ENCODE measurements at places on chromosomes 6 and 20. TPM values are rescaled to one million over a fixed set of nuclear protein-coding genes. Genes with fewer than 3 reads are reported as not detected.
A peak's percentile ranks its signal among the peaks of the same experiment; 100 is the strongest.

The SLC17A3 gene
- not detected for total RNA-seq

The SCP2D1 gene
- not detected for total RNA-seq

- no peak for DNase-seq
Observed at GRCh38 chr6:35385457-35386202, 43.3 kb downstream of the PPARD start.

DNA sequence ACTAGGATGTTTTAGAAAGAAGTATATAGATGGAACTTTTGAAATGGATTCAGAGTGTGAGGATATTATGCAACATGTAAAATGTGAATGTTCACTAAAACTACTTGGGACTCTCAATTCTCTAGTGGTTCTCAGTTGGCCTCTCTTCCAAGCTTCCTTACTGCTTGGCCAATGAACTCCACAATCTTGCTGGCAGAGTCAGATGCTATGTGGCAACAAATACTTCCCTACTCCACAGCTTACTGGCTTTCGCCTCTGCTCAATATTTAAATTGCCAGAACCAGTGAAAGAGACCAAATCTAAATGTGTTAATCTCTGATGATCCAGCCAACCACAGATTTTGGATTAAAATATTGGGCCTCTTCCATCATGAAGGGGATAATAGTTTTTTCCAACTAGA, 138.4 kb downstream of the HTR1B start:
- DNase-seq, result no peak

GRCh38 chr6:37456816-37457560, 24.0 kb downstream of the CMTR1 start:
- no peak for DNase-seq

DNA sequence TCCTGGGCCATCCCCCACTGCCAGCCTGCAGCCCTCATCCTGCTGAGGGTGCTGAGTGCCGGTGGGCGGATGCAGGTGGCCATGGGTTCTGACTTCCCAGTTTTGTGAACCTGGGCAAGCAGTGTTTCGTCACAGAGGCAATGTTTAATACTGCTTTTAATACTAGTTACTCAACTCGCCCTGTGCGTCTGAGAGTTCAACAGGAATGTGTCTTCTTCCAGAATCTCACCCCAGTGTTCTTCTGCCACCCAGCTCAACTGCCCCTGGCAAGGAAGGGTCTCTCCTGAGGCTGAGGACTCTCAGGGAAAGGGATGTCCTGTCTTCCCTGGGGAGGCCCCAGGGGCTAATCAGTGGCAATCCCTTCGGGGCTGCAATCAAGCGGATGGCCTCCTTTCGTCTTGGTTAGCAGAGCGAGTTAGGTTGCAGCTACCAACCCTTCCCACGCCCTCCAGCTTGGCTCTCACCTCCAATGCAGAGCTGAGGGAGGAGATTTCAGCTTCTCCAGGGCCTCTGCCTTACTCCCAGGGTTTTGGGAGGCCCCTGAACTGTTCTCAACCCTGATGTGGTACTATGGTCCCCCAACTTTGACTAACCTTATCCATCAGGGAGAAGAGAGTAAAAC, 2.0 kb downstream of the KCNK16 start:
- no peak for DNase-seq

The NKAIN2 gene
- 0.73 TPM for total RNA-seq

The RAMACL gene
- 7.8 TPM for total RNA-seq

The RIMS1 gene
- total RNA-seq, result 5.2 TPM

GRCh38 chr20:38165089-38165965, at the start of gene TGM2:
TGM2 (minus strand) TSS chr20:38165270; CDS start chr20:38165198, 72 bp downstream.
- peak; percentile 76 for DNase-seq

The TCP1 gene
- total RNA-seq, result 153 TPM

The IL17F gene
- not detected for total RNA-seq

The MCCD1 gene
- total RNA-seq, result not detected

GRCh38 chr20:49568278-49569151, 578 bp upstream of the PTGIS start:
- peak; percentile 51 for DNase-seq

DNA sequence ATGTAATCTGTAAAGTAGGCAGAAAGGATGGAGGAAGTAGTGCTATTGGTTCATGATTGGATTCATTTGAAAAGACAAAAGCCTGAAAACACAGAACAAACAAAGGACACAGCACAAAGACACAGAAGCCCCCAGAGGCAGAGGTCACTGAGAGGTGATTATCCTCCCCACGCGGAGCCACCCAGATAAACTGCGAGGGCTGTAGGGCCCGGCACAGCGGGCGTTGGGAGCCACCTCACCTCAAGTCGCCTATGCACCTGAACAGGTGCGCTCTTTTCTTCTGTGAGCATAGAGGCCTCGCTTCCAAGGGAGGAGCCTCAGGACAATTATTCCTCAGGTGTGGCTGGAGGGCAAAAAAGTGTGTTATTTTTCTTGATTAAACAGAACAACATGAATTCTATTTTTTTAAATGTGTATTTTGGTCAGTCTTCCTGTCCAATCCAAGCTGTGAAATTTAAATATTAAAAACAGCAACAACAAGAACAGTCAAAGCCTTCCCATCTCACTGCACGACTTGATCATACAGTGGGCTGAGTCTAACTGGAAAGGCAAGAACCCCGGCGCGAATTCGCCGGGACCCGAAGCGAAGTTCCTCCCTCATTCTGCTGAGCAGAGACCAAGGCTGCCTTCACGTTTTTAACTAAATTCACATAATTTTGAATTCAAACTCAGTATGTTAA, 205.3 kb downstream of the THBS2 start:
- no peak for DNase-seq

The SLC17A9 gene
- total RNA-seq, result 10.1 TPM

The ADGB gene
- not detected for total RNA-seq

DNA sequence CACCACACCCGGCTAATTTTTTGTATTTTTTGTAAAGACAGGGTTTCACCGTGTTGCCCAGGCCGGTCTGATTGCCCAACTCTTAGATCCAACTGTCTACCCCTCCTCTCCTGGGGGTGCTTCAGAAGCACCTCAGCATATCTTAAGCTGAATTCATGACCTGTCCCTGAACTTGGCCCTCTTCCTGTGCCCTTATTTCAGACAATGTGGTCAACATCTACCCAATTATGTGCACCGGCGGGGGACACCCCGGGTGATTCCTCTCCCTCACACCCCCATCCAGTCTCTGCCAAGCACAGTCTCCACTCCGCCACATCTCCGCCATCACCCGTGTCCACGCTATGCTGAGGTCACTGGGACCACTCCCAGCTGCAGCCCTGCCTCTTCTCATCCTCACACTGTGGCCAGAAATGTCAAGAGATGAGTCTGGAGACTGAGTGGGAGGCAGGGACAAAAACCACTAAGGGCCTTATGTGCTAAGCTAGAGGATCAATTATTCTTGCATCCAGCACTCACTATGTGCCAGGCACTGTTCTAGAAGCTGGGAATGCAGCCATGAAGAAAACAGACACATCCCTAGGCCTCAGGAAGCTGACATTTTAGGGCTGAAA, 111.9 kb downstream of the ARMC2 start:
- DNase-seq, result no peak

GRCh38 chr6:26367114-26367513, 2.1 kb downstream of the BTN3A2 start:
- DNase-seq, result no peak

DNA sequence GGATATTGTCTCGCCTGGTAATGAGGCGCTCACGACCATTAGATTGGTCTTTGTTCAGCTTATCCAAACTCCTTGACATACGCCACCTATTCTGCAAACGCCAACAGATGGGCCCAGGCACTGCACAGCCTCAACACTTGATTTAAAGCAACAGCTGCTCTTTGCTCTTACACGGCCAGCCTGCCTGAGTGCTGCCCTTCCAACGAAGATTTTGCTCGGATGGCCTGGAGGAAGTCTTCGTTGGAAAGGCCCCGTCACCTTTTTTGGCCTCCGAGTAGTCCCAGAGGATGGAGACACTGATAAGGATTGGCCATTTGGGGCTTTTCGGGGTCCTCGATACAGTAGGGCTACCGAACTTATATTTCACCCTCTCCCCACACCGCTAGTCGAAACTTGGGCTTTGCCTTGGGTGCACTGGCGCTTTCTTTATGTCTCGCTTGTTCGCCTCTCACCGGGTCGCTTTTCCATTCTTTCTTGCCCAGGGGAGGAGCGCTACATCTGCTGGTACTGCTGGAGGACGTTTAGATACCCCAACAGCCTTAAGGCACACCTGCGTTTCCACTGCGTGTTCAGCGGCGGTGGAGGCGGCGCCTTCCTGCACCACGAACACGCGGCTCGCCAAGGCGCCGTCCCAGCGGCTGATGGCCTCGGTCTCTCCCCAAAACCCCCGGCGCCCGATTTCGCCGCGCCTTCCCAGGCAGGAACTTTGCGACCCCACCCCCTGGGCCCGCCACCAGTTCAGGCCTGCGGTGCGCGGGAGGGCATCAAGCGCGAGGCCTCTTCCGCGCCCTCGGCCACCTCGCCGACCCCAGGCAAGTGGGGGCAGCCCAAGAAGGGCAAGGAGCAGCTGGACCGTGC, 6.1 kb downstream of the PRDM13 start:
- DNase-seq, result no peak

- DNase-seq, result no peak
Observed at GRCh38 chr6:137867685-137868509, 838 bp downstream of the TNFAIP3 start.

GRCh38 chr6:6709106-6709505, 120.6 kb downstream of the LY86 start:
- no peak for DNase-seq

- peak; percentile 86 for DNase-seq
Observed at GRCh38 chr20:3781153-3781910, at the start of gene SPEF1. SPEF1 (minus strand) TSS chr20:3781448; CDS start chr20:3781287, 161 bp downstream.

DNA sequence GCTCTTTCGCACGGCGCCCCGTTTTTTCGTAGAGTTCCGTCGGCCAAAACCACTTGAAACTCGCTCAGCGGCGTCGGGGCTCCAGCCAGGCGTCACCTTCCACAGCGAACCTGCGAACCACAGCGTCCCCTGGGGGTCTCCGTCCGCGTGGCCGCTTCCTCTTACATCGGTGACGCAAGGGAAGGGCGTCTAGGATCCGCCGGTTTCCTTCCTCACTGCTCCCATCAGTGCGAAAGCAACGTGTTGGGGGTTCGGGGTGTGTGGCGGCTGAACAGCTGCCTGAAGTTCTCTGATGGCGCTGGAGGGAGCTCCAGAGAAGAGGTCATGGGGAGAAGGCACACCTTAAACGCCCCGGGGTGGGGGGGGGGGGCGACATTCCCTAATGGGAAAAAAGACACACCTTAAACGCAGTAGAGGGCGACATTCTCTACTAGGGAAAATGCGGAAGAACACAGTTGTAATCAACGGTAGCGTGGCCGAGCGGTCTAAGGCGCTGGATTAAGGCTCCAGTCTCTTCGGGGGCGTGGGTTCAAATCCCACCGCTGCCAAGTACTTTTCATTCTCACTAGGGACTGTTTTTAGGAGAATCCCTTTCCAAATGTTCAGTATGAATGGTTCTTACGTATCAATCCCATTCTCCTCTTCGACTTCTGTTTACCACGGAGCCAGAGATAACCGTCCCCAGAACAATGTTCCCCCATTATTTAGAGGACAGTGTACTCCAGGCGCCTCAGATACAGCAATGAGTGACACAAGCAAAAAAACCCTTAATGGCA, 16.4 kb downstream of the ZNF311 start:
- DNase-seq, result no peak

The RWDD2A gene
- 2.6 TPM for total RNA-seq

The CLPSL2 gene
- not detected for total RNA-seq

The COL11A2 gene
- 0.96 TPM for total RNA-seq

DNA sequence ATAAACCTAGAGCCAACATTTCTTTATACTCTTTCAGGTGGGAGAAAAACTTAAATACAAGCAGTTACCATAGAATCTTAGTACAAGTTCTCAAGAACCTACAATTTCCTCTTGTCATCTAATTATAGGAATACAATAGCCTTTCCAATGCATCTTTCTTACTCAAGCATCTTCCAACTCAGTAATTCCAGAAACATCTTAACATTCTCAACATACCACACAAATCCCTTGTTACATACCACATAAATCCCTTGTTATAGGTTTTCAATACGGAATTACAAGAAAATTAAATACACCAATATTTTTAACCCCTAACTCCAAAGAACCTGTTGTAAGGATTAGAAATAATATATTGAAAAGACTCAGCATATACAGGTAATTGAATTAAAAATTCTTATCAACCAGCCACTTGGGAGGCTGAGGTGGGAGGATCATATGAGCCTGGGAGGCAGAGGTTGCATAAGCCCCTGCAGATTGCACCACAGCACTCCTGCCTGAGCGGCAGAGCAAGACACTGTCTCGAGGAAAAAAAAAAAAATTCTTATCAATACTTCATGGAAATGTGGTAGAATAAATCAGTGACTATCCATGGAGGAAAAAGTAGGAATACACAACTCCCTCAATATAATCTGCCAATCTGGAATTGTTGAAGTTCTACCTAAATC, 127.5 kb upstream of the CCDC28A start:
- no peak for DNase-seq

DNA sequence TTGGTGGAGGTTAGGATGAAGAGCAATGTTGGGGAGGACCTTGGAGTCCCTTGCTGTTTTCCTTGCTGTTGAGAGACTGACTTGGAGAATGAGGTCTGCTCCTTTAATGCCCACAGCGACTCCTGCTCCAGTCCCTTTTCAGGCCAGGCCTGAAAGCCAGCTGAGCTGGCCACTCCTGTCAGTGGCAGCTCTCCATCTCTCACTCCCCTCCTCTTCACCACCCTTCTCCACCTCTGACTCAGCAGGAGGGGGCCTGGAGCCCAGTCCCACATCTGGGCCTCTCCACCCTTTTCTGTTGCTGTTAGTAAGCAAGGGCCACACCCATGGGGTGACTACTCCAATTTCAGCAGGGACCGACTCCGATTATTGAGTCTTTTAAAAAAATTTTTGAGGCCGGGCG, 2.2 kb downstream of the SNX21 start:
- DNase-seq, result no peak

DNA sequence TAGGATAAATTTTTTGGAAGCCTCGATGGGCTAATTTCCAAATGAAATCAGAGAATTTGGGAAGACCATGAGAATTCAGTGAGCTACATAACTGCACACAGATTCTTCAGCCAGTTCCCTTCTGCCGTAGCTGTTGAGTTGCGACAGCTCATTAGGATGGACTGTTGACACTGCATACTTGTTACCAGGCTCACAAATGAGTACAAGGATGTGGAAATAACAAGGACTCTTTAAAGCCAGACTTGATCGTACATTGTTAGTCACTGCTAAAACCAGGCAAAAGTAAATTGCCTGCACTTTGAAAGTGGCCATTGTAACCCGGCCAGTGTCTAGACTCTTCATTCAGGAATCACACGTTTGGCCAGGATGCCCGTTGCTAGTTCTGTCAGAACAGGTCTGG, 37.0 kb downstream of the NDUFAF5 start:
- no peak for DNase-seq

GRCh38 chr20:4117158-4117740, 101.9 kb upstream of the RNF24 start:
- no peak for DNase-seq

The AGER gene
- 16.9 TPM for total RNA-seq

The NKX2-4 gene
- total RNA-seq, result not detected

GRCh38 chr6:40968620-40969164, 70.3 kb downstream of the UNC5CL start:
- no peak for DNase-seq

The KIFC1 gene
- total RNA-seq, result 1.0 TPM

GRCh38 chr6:89834884-89835792, 5.5 kb downstream of the CASP8AP2 start:
- no peak for DNase-seq

The CTSA gene
- 98.0 TPM for total RNA-seq
